Fibroblast of skin of left quadriceps (primary cell): ENCODE measurements at places on chromosomes 7 and 10.

- DNase-seq = no peak
These were observed 215.5 kb downstream of the PCDH15 start for GRCh38 chr10:54585572-54585971.

DNA sequence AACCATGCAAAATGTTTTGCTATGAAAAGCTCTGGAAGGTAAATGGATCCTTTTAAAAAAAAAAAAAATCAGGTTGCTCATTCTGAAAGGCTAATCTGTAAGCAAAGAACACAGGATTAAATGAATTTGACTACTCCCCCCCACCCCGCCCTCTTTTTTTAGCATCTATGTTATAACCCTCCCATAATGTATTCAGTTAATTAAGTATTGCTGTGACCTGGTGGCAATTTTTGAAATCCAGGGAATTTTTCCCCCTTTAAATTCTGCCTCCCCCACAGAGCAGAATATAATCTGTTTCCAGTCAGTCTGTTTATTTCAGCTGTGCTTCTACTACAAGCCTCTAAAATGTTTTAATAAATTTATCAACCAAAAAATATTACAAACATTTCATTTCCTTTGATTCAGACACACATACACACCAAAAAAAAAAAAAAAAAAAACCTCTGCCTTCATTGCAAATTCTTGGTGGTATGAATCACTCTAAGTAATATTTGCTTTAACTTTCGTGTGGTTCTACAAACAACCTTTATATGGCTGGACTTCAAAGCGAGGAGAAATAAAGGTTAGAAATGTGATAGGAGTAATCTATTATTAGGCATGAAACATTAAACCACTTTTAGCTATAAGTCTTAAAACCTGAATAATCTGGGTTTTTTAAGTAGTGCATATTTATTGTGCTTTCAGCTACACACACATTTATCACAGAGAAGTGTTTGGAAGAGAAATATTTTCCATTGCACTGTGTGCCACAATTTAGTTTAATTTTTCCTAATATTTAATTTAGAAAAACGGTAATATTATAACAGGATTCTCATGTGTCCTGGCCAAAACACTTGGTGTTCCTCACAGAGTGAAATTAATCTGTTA lies 64.4 kb upstream of the ARID5B start:
- DNase-seq = peak; percentile 52

- no peak for DNase-seq
These were observed 20.0 kb downstream of the RBM28 start for GRCh38 chr7:128323459-128324367.

DNA sequence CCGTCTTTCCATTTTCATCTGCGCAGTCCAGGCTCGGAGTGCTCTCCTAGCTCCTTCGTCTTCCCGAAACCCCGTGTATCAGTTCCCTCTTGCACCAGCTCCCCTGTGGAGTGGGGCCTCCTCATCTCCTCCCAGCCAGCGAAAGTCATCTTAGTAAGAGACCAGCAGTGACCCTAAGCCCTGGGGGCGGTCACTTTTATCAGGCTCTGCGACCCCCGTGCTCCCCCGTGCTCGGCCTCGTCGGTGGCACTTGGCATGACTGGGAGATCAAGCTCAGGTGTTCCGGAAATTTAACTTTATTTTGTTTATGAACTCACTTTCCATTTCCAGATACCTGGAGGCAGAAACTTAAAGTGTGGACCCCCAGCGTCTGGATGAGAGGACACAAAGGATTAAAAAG lies 574 bp upstream of the ECHDC3 start:
- DNase-seq = no peak

GRCh38 chr7:38105874-38106483 lies 72.1 kb upstream of the STARD3NL start:
- DNase-seq = peak; percentile 16

DNA sequence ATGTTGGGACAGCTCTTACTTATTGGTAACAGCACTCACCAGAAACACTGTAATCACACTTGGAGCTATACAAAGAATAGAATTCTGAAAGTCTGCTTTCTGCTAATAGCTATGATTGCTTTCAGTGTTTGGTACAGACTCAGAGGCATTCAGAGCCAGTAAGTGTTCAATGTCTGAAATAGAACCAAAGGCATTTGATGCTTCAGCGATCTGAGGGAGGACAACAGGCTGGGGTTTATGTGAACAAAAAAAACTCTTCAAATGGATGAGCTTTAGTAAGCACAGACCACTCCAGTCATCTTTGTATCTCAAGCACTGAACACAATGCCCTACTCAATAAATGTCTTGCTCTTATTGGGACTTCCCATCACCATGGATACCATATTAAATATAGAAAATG lies 322.8 kb upstream of the GRM3 start:
- no peak for DNase-seq

DNA sequence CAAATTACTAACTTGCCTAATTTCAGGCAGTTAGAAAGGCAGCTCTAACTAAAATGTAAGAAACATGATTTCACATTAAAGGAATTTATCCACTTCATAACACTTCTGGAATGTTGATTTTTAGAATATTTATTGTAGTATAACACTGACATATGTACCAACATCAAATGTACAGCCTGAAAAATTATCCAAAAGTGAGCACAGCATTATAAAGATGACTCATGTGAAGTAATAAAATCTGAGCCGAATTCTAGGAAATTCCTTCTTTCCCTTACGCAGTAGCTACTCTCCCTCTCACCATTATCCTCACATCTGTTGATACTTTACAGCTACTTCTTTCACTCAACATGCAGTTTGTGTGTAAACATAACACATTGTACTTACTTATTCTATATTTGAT lies 610.6 kb downstream of the ZWINT start:
- no peak for DNase-seq

GRCh38 chr7:39383136-39383535 lies 183.1 kb upstream of the YAE1 start:
- no peak for DNase-seq

GRCh38 chr10:101783736-101784118 lies 481 bp upstream of the NPM3 start:
- no peak for DNase-seq

GRCh38 chr7:25389489-25390106 lies 161.3 kb upstream of the NPVF start:
- DNase-seq = peak; percentile 39

DNA sequence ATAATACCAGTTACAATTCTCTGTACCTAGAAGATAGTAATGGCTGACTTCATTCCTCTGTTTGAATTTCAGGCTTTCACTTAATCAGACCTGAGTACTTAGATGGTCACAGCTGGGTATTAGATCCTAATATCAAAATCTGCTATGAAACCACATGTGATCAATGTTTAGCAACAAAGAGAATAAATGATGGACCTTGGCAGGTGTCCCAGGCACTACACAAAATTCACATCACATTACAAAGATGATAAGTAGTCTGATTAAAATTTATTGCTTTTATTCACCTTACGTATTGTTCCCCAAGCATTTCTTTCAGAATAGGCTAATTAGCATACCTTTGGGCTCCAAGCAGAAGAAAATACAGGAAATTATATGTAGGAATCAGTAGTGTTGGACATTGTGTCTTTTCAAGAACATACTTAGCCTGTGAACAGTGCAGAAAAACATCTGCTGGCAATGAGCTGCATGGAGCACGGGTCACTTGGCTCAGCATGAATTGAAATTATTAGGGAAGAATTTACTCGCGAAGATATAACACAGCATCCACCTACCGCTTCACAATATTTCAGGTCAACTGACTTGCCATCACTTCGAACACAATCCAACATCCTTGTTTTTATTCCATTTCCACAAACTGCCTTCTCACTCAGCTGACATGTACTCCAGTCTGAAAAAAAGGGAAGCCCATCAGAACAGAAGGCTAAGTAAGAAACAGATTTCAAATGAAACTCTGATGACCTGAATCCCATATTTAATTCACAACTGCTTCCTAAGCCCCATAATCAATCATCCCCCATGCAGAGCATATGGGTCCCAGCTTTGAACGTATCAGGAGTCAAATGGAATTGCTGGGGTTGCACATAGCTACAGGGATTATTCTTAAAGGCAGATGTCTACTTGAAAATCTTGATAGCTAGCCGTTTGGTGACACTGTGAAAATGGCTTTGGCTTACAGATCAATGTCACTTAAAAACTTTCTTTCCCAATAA lies 421.0 kb downstream of the THSD7A start:
- DNase-seq = no peak

DNA sequence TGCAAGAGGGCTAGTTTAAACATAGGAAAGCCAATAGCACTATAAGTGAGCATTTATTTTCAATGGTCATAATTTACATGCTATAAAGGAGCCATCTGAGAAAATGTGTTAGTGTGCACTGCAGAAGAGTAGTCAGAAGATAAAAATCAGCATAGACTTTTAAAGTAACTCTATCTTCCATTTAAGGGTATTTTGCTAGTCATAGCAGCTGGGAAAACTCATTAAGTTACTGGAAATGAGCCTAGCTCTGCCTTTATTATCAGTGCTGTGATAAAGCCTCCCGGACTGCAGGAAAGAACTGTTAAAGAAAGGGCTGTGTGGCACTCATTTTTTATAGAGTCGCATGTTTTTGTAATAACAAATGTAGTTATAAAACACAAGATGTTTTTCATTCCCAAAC lies 825.8 kb upstream of the POM121L12 start:
- no peak for DNase-seq

GRCh38 chr10:34885898-34886297 lies 70.8 kb upstream of the PARD3 start:
- no peak for DNase-seq

DNA sequence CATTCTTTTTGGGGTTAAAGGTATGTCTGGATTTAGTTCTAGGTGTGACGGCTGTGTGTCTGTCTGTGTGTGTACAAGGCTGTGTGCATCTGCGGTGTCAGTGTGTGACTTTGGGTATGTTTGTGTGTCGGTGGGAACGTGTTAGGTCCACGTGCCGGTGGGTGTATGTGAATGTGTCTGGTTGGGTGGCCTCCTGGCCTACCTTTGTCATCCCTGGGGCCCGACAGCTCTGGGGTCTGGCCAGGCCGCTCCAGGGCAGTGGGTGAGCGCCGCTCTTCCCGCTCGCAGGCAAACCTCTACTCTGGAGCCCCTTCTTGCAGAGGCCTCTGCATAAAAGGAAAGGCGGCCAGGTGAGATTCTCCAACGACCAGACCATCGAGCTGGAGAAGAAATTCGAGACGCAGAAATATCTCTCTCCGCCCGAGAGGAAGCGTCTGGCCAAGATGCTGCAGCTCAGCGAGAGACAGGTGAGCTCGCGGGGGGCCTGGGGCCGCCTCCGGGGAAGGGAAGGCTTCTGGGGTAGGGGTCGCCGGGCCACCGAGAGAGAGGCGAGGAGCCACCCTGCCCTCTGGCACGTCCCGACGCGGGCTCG lies 2.4 kb downstream of the HHEX start:
- DNase-seq = no peak

GRCh38 chr7:77696643-77697534 lies 630 bp downstream of the RSBN1L start:
- DNase-seq = no peak

DNA sequence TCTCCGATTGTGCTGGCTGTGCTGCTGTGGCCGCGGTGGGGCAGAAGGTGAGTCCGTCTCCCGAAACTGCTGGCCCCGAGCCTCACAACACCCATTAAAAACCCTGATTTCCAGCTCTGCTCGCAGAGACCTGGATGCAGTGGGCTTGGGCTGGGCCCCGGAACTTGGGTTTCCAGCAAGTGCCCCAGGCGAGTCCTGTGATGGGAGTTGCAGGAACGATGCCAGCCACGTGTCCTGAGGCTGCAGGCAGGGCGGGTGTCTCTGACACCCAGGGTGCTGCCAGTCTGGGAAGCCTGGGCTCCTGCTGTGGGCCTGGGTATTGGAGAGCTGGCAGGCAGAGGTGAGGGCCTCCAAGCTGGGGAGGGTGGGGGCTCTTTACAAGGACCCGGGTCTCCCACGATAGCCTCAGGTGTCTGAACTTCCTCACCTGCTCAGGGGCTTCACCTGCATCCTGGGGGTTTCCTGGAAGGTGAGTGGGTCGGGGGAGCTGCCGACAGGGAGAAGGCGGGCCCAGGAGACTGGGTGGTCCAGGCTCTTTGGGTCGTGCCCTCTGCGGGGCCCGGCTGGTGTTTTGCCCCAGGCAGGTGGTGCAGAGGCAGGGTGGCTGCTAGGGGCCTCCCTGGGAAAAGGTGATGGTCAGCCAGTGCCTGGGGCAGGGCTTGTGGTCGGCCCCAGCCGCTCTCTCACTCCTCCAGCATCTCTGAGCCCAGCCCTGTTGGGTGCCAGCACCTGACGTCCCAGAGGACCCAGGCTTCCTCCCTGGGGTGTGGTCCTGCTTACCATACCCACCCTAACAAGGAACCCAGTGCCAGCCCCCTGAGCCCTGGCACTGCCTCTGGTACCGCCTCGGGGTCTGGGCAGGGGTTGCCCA lies 180.3 kb downstream of the DNAJB6 start:
- no peak for DNase-seq

DNA sequence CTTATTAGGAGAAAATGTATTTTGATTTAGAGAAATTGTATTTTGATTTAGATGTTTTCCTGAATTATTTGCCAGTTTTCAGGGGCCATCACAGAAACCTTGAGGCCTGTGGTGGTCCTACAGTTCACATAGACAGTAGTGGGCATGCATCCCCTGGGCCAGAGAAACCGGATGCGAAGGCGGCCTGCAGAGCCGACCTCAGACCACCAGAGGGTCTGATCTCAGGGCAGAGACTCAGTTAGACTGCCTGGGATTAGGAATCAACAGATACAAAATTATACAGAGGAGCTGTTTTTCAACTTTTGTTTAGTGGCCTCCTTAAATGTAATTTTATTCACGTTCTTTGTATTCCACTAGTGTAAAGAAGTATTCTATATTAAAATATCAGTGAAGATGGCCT lies 158.4 kb downstream of the PAXIP1 start:
- DNase-seq = no peak

DNA sequence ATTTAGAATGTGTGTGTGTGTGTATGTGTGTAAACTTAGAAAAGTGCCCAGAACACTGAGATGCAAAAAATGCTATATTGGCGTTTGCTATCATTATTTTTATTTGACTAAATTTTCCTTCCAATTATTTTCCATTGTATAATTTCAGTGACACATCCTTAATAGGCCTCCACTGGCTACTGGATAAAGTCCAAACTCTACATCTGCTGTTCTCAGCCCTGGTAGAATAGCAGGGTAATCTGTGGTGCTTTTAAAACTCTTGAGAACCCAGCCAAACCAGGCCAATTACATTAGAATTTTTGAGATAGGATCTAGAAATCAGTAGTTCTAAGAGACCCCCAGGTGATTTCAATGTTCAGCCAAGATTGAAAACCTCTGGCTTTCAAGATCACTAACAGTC lies 66.4 kb downstream of the ZNF503 start:
- DNase-seq = no peak

DNA sequence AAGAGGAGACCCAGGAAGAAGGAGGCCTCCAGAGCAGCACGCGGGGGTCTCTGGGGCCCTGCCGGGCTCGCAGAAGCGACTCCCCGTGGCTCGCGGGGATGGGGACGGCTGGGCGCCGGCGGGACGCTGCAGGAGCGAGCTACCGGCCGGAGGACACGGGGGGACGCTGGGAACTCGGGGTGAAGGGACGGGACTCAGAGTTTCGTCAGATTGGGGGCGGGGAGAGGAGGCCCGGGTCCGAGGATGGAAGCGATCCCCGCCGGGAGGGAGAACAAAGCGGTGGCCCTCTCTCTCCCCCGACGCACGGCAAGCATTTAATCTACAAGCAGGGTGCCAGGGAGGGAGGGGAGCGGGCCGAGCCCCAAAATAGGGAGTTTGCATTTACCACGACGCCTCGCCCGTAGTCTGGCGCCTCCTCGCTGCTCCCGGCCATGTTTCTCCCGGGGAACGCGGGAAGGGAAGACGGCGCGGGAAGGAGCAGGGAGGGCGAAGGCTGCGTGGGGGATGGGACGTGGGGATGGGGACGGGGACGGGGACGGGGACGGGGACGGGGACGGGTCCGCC lies at the start of gene PRTFDC1:
PRTFDC1 (minus strand) TSS at position 464 of the 564 bp plus-strand sequence; CDS start at position 433, 31 bp downstream.
- DNase-seq = no peak

- DNase-seq = no peak
These were observed 17.7 kb upstream of the TARP start for GRCh38 chr7:38291117-38291647.

- peak; percentile 72 for DNase-seq
These were observed 127.6 kb upstream of the CXCL12 start for GRCh38 chr10:44512431-44513022.
